Adipocyte (in vitro differentiated cells): ENCODE measurements at places on chromosomes 11 and 22.

DNA sequence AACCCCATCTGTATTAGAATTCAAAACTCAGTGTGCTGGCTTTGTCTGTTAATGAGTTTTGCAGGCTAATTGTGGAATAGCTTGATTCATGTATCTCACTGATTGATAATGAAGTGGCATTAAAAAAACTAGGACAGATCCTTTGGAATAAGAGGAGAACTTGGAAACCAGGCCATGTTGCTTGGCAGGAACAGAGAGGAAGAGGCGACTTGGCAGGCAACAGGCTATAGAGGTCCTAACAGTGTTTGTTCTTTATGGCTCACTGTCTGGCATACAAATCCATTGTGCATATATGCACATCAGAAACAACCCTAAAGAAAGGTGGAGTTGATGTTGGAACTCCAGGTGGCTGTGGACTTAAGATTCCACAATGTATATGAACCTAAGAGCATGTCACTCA is 17.4 kb upstream of the OR9I1 start:
- DNase-seq, result no peak

DNA sequence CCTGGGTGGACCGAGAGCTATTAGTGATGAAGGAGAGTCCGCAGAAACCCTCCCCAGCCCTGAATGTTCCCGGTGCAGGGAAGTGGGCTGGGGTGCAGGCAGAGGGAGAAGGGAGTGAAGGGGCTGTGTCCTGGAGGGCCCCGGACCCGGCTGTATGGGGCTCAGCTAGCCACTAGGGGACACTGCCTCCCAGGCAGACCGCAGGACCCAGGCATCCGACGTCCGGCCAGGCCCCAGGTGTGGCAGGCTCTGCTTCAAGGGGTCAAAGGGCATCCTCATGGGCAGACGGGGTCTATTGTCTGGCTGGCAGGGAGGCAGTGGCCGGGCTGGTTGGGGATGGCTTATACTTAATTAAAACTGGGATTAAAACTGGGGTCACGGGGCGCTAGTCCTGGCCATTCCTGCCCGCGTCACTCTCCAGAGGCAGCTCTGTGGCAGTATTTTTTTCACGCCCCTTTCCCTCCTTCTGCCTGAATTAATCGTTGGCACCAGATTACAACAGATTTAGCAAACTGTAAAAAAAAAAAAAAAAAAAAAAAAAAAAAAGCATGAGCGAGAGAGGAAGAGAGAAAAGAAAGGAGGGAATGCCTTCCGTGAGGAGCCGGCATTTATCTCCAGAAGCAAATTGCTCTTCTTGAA is 5.1 kb downstream of the FLRT1 start:
- no peak for DNase-seq

DNA sequence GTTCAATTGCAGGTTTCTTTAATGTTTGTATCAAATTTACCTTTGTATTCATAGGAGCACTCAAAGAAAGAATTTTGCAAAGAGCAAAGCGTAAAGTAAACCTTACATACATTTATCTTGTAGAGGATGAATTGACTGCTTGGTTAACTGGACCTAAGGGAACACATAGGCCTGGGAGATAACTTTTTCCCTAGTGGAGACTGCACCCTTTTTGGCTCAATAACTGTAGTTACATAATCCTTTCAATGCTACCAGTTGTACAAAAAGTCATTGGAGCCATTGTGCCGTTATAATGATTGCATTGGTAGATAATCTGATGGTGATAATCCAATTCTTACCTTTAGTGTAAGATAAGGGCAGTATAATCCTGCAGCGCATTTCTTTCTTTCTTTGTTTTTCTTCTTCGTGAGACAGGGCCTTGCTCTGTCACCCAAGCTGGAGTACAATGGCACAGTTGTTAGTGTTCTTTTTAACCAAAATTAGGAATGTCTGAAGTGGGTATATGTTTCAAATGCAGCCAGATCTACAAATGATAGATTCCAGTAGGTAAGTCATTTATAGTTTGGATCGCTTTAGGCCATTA is 18.3 kb downstream of the ATG13 start:
- DNase-seq, result no peak

DNA sequence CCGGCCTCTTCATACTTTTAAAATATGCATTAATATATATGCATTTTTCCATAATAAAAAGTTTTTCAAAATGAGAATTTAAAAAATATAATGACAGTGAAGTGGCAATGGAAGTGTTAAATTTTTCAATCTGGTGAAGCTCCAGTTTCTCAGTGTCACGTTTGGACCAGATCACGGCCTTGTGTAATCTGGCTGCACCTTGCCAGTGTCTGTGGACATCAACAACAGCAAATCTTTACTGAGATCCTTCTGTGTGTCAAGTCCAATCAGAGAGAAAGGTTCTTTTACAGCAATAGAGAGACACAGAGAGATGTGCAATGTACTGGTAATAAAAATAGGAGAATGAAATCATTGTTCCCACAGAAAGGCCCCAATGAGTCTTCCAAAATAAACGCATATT is 49.8 kb upstream of the PAK1 start:
- DNase-seq, result no peak

- no peak for DNase-seq
These were observed 608 bp downstream of the TMPRSS13 start for GRCh38 chr11:117928446-117929141.

- peak; percentile 16 for DNase-seq
These were observed 34.2 kb upstream of the VPREB1 start for GRCh38 chr22:22210375-22210774.

- DNase-seq, result peak; percentile 25
These were observed 9.0 kb downstream of the TECTA start for GRCh38 chr11:121109916-121110586.

DNA sequence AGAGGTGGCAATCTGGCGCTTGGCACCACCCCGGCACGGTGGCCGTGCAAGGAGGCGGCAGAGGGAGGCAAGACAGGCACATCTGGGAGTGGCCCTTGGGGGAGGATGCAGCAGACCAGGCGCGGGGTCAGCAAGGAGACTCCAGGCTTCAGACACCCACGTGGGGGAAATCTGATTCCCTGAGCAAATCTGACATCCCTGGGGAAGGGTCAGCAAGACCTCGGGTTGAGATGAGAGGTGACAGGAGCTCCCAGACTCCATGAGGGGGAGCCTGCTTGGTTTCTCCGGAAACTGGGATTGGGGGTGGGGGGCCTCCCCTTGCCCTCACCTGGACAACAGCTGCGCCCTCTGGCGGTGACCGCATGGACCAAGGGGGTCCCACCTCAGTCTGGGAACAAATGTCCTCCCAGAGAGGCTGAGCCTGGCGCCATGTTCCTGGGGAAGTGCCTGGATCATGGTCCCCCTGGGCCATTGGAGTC is 4.0 kb upstream of the RCOR2 start:
- DNase-seq, result peak; percentile 29

- DNase-seq, result no peak
These were observed 10.5 kb downstream of the SCGB2A2 start for GRCh38 chr11:62280452-62280851.

- DNase-seq, result no peak
These were observed 25.1 kb downstream of the B3GAT1 start for GRCh38 chr11:134386945-134387344.

GRCh38 chr11:67648140-67648795 is 2.3 kb downstream of the ACY3 start:
- DNase-seq, result no peak

GRCh38 chr11:85989746-85990145 is 79.1 kb downstream of the PICALM start:
- DNase-seq, result no peak

DNA sequence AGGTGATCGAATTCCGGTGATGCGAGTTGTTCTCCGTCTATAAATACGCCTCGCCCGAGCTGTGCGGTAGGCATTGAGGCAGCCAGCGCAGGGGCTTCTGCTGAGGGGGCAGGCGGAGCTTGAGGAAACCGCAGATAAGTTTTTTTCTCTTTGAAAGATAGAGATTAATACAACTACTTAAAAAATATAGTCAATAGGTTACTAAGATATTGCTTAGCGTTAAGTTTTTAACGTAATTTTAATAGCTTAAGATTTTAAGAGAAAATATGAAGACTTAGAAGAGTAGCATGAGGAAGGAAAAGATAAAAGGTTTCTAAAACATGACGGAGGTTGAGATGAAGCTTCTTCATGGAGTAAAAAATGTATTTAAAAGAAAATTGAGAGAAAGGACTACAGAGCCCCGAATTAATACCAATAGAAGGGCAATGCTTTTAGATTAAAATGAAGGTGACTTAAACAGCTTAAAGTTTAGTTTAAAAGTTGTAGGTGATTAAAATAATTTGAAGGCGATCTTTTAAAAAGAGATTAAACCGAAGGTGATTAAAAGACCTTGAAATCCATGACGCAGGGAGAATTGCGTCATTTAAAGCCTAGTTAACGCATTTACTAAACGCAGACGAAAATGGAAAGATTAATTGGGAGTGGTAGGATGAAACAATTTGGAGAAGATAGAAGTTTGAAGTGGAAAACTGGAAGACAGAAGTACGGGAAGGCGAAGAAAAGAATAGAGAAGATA is at the start of gene MALAT1:
Gene MALAT1, plus strand, starts transcription at position 69 of the 736 bp plus-strand sequence.
- DNase-seq, result peak; percentile 97

GRCh38 chr22:21650280-21650679 is 8.2 kb downstream of the SDF2L1 start:
- DNase-seq, result no peak

- DNase-seq, result peak; percentile 80
These were observed 6.3 kb downstream of the GUCY1A2 start for GRCh38 chr11:107011977-107012376.

GRCh38 chr11:83284501-83285150 is 1.5 kb downstream of the CCDC90B start:
- peak; percentile 15 for DNase-seq

DNA sequence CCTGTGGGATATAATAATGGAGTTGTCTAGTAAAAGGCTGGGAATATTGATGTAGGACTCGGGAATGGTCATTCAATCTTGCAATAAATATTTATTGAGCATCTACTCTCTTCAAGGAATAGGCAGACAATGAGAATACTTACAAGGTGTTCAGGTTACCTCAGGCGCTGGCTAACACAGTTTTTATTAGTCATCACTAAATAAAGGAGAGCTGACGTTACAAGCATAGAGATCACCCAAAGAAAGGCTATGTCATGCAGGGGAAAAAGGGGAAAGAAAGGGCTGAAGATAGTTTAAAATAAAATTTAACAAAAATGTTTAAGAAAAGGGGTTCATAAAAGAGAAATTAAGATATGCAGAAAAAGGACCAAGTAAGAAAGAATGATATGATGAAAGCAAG is 15.8 kb upstream of the CTSC start:
- no peak for DNase-seq

GRCh38 chr22:33606504-33606903 is 313.8 kb downstream of the LARGE1 start:
- DNase-seq, result no peak

- DNase-seq, result no peak
These were observed 14.9 kb downstream of the HEPHL1 start for GRCh38 chr11:94036096-94036495.

DNA sequence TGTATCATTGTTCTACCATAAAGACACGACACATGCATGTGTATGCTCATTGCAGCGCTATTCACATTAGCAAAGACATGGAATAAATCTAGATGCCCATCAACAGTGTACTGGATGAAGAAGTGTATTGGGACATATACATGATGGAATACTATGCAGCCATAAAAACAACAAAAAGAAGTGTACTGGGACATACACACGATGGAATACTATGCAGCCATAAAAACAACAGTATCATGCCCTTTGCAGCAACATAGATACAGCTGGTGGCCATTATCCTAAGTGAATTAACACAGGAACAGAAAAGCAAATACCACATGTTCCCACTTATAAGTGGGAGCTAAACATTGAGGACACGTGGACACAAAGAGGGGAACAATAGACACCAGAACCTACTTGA is 22.7 kb downstream of the ARL14EP start:
- DNase-seq, result no peak

- peak; percentile 93 for DNase-seq
These were observed 630 bp downstream of the UBASH3B start for GRCh38 chr11:122656073-122656630.

GRCh38 chr11:115453693-115454490 is 50.3 kb downstream of the CADM1 start:
- DNase-seq, result no peak

DNA sequence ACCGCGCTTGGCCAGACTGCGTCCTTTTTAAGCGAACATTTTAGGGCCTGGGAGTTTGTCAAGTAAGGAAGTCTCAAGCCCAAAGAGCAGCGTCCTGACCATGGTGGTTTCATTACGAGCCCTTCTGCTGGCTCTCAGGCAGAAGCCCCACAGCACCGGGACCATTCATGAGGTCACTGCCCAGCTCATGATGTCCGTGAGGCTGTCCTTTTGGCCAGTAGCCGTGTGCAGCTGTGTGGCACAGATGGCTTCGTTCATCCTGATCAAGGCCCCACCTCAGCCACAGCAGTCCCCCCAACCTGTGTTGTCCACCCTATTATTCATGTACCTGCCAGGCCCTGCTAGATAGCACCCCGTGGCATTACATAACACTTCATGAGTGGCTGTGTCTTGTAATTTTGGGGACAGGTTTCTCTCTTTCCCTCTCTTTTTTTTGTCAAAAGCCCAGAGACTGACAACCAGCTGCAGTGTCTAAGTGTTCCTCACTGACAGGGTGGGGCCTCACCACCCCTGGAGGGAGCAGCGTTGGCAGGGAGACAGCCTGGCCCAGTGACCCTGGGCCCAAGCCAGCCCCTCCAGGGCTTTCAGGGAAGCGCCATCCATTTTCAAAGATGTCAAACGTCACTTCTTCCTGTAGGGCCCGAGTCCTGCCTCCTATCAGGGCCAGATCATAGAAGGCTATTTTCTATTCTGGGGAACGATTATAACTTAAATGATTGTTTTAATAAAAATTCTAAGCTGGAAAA is 21.8 kb upstream of the CABP7 start:
- no peak for DNase-seq

GRCh38 chr22:33848251-33848650 is 72.0 kb downstream of the LARGE1 start:
- DNase-seq, result no peak

GRCh38 chr11:66741153-66741552 is 12.1 kb upstream of the SPTBN2 start:
- no peak for DNase-seq

DNA sequence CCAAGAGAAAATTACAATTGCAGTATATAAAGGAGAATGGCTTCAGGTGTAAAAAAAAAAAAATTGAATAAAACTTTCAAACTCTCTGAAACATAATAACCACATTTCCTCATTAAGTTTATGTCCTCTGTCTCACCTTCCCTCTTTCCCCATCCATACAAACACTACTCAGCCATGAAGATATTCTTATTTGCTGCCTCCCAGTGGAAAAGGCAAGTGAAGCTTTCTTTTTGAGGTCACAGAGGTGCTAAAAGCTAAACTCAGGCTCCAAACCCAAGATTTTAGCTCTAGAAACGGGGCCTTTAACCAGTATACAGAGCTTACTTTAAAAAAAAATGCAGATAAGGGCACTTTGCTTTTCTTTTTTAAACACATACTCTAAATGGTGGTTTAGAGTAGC is 1568.5 kb downstream of the FAM181B start:
- DNase-seq, result no peak

GRCh38 chr11:9017773-9018172 is 14.0 kb upstream of the NRIP3 start:
- no peak for DNase-seq
